ENCODE measurements at places on chromosomes 3 and 15.

DNA sequence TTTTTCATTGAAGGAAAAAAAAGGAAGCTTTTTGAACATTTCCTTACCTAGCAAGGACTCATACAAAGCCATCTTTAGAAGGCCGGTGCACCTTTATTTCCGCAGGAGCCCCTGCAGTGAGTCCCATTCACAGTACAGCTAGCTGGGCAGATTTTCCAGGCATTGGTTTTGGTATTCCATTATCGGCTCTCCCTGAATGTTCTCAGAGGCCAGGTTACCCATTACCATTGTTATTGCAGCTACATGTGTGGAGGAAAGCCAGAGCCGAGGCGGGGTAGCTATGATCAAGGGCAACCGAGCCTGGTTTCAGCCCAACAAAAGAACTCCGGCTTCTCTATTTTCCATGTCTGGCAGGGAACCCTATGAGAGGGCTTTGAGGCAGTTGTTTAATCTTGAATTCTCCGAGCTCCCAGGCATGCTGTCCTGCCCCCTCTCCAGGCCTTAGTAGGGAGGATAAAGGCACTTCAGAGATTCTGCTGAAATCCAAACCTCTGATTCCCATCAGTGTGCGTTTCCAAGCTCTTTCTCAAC, 100.3 kb downstream of the LRRK1 start:
- no peak for DNase-seq

DNA sequence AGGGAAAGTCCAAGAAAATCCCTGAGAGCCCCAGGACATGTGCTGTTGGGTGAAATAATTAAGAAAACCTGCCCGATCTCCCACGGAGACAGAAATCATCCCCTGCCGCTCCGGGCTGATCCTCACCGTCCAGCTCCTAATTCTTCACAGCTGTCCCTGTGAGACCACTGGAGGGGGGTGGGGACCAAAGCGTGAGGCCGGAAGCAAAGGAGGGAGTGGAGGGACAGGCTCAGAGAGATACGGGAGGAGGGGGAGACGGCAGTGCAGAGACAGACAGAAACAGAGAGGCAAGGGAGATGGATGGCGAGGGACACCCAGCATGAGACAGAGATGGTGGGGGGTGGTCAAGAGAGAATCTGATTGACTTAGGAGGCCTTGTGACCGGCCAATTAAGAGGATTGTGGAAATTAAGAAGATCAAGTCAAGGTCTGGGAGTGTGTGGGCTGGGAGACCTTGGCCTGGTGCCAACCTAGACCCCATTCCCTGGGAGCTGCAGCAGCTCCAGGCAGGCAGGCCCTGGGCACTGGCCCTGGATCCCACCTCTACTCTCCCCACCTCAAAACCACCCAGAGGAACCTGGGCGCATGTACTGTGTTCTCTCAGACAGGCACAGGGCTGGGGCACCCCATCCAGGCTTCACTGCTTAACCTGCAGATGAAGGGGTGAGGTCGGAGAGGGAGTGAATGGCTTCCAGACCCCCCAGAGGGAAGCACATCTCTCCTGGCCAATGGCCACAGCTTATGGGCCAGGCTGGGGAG, 113.2 kb upstream of the ALDH1A3 start:
- no peak for DNase-seq

DNA sequence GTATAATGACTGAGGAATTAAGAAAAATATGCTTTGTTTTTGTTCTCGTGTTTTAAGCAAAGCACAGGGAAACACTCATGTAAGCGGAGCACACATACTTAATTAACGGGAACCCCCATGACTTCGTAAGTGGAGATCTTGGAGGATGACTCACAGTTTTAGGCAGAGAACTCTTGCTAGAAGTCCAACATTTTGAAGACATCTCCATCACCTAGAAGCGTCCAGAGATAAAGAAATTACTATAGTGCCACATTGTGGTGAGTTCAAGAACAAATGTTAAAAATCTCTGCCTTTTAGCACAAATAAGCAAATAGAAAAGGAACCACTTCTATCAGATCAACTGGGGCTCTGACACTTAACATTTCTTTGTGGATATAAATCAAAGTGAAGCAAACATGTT, 194.1 kb upstream of the ARHGEF26 start:
- DNase-seq: no peak

DNA sequence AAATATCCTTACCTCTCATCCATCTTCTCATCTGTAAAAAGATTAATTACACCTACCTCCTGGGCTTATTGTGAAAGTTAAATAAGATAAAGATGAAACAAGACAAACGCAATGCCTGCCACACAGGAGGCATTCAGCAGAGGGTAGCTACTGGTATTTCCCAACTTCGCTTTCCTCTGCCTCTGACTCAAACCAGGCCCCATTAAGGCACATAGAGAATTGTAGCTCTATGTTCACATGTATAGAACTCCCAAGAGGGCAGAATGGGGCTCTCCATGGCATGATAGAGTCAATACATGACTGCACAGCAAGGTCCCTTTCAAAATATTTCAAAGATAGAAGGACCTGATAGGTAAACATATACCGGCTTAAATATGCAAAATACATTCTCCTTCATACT, 1.4 kb downstream of the LYSMD2 start:
- DNase-seq: no peak

GRCh38 chr3:126347543-126348161, 9.6 kb downstream of the KLF15 start:
- DNase-seq: no peak

GRCh38 chr3:183210341-183210740, 42.7 kb upstream of the B3GNT5 start:
- DNase-seq: no peak

- no peak for DNase-seq
Observed at GRCh38 chr3:150544041-150544440, 2.3 kb downstream of the SERP1 start.

DNA sequence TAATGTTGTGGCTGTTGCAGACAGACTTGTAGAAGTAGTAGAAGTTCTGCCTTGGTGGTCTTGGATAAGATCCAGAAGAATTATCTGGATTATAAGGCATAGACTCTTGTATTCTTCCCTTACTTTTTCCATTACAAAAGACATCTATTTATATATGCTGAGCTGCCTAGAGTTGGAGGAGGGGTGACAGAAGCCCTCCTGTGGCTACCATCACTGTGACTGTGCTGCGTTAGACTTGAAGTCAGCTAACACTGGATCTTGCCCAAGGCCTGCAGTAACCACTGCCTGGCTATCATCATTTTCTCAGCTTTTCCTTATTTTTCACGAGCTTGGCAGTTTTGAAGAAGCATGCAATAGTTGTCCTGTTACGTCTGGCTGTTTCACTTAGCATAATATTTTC, 684.8 kb upstream of the BCHE start:
- DNase-seq: no peak

GRCh38 chr3:43004282-43004681, 25.2 kb downstream of the GASK1A start:
- DNase-seq: no peak

Measured in CD4-positive, alpha-beta T cell treated with Interleukin-1 beta for 1 hour (primary cell).